ENCODE measurements at places on chromosomes 16 and 17. TPM values are rescaled to one million over a fixed set of nuclear protein-coding genes. Genes with fewer than 3 reads are reported as not detected.
A peak's percentile ranks its signal among the peaks of the same experiment; 100 is the strongest.

GRCh38 chr16:920717-921116, 50.1 kb downstream of the LMF1 start:
- DNase-seq: no peak

- DNase-seq: no peak
These were observed 735 bp downstream of the LSM12 start for GRCh38 chr17:44065668-44066203.

DNA sequence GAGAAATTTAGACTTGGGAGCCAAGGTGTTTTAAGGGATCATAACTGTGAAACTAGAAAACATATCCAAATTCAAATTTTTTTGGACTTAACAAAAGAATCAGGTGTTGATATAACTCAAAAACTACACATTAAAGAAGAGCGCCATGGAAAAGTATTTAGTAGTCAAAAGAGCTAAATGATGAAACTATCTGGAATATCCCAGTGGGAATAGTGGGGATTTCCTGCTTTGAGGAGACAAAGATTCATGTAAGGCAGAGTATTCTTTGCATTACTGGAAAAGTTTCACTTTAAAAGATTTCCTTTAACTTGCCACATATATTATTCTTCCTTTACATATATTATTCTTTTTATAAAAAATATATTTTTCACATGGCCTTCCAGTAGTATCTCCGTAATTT, 40.3 kb upstream of the VPS4A start:
- no peak for DNase-seq

DNA sequence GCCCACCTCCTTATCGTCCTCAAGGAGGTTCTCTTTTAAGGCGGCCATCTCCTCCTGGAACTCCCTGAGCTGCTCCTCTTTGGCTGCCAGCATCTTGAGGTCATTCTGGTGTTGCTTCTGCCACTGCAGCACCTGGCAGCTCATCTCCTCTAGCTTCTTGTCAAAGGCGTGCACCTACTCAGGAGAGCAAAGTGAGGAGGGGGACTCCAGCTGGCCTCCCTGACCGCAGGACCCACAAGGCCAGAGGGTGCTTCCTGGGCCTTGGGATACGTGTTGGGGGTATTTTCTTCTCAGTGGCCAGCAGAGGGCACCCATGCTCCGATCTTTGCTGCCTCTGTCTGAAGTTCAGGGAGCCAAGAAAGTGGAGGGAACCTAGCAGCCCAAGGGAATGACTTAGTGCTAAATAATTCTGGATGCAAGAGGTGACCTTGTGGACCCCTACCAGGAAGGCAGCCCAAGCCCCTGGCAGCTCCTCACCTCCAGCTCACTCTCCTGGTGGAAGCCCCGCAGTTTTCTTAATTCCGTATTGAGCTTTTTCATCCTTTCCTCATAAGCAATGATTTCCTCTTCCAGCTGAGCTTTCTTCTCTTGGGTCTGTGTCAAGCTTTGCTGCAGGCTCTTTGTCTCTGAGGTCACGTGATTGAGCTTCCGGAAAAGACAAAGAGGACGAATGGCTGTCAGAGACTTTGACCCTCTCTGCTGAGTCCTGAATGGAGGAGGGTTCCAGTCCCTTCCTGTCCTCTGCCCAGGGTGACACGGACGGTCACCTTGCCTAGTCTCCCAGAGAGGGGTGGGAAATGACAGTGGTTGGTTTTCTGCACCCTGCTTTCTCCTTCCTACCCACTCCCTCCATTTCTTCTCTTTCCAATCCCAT, 31.4 kb downstream of the DHX38 start:
- peak; percentile 38 for DNase-seq

DNA sequence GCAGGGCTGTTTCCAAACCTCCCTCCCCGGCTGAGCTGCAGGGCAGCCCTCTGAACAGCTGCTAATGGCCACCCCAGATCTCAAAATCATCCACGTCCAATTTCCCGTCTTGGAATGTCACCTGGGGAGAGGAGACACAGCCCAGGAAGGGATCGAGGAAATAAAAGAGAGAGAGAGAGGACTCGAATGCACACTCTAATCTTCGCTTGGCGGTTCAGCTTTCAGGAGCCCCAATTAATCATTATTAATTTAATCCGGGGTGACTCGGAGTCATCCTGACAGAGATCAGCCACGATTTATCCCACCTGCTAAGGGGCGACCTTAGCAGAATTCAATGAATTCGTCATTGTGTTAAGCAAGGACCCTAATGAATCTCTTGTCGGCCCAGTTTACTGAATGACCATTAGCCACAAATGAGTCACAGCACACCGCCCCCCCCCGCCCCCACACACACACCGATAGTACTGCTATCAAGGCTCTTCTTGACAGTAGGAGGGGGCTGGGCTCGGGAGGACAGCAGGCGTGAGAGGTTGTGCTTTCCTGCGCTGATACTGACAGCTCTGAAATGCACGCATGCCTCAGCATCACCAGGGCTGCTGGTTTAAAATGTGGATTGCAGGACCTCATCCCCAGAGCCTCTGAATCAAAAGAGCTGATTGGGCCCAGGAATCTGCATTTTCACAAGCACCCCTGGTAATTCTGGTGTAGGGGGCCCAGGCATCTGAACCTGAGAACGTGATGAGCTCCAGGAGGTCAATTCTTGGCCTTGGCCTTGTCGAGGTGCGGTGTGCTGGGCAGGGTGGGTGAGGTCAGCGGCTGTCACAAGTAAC, 190.0 kb upstream of the CIBAR2 start:
- no peak for DNase-seq

GRCh38 chr17:56624912-56625311, 31.4 kb downstream of the NOG start:
- DNase-seq: no peak

DNA sequence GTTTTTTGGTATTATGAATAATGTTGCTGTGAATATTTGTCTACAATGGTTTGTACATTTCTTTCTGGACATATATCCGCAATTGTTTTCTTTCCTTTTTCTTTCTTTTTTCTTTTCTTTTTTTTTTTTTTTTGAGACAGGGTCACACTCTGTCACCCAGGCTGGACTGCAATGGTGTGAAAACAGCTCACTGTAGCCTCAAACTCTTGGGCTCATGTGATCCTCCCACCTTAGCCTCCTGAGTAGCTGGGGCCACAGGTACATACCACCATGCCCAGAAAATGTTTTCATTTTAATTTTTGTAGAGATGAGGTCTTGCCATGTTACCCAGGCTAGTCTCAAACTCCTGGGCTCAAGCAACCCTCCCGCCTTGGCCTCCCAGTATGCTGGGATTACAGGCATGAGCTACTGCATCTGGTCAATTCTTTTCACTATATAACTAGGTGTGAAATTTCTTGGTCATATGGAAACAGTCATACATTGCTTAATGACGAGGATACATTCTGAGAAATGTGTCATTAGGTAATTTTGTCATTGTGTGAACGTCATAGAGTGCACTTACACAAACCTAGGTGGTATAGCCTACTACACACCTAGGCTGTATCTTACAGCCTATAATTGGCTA, 15.2 kb downstream of the IL21R start:
- DNase-seq: no peak

- no peak for DNase-seq
These were observed 42.0 kb upstream of the ACSF3 start for GRCh38 chr16:89051521-89052166.

DNA sequence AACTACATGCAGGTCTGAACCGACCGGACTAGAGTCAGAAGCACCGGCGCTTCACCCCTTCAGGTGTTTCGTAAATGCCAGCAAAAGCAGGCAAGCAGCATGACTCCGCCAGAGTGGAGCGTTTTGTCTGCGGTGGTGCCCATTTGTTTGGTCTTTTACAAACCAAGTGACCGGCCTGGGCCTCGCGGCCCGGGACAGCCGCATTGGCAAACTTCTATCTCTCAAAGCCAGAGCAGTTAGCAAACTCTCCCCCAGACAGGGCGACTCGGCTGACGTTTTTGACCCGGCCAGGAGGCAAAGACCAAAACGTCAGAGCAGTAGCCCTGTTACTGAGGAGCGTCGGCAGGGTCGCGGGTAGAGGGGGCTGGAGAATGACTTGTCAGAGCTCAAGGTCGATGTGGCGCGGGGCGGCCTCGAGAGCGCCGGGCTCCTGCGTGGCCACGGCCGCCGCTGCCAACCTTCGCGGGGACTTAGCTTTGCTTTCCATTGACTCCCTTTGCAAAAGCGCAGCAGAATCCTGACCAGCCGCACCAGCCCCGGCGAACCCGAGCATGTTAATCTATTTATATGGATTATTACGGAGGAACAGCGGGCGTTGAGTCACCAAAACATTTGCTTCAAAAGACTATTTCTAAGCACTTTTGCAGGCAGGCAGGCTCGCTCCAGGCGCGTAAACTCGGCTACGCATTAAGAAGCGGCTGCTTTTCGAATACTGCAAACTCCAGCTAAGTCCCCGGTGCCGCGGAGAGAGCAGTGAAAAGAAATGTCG, 763 bp upstream of the SOX9 start:
- DNase-seq: no peak

- DNase-seq: no peak
These were observed 5.7 kb upstream of the MYO1C start for GRCh38 chr17:1498233-1498632.

- no peak for DNase-seq
These were observed 58.0 kb downstream of the TBX4 start for GRCh38 chr17:61510237-61510636.

DNA sequence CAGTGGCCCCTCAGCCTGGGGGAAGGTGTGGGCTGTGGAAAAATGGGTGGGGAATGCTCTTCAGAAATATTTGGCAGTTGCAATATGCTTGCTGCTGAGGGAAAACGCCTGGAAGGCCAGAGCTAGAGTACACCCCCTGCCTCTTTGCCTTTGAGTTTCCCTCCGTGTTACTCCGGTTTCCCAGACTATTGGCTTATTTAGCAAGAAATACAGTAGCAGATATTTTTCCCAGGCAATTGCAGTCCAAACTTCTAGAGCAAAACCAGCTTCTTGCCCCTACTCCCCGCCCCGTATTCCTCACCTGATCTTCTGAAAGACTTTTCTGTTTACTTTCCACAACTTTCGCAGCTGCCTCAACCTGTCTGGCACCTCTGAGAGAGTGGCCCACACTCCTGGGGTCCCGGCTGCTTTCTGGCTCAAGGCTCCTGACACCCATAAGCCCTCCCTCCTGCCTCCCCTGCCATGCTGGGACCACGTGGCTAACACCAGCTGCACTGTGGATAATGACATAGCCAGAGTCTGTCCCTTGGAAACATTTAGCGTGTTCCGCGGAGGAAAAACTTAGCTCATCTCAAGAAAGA, 45.8 kb upstream of the HELZ start:
- DNase-seq: no peak

GRCh38 chr17:1060991-1061390, 64.1 kb downstream of the TIMM22 start:
- DNase-seq: no peak

DNA sequence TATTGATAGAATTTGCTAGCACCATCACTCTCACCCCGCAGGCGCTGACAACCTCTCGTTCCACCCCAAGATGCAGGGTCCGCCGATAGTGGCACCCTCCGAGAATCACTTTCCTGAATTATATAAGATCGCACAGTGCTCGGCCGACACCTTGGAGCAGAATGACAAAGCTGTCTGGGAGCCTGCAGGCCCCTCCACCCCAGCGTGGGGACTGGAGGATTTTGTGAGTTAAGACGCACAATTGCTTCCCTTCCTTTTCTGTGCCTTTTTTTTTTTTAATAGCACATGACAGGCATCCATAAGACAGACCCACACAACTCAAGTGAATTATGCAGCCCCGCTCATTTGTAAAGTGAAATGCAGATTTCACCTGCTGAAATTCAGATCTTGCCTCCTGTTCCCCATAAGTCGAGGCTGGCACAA, 155.3 kb downstream of the C16orf78 start:
- no peak for DNase-seq

DNA sequence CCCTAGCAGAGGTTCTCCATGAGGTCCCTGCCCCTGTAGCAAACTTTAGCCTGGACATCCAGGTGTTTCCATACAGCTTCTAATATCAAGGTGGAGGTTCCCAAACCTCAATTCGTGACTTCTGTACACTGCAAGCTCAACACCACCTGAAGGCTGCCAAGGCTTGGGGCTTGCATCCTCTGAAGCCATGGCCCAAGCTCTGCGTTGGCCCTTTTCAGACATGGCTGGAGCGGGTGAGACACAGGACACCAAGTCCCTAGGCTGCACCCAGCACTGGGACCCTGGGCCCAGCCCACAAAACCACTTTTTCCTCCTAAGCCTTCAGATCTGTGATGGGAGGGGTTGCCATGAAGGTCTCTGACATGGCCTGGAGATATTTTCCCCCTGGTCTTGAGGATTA, 1292.0 kb downstream of the CDH8 start:
- no peak for DNase-seq

GRCh38 chr16:67718668-67719047, 458 bp downstream of the GFOD2 start:
- no peak for DNase-seq

GRCh38 chr17:71667661-71668060, 453.2 kb upstream of the SOX9 start:
- DNase-seq: no peak

DNA sequence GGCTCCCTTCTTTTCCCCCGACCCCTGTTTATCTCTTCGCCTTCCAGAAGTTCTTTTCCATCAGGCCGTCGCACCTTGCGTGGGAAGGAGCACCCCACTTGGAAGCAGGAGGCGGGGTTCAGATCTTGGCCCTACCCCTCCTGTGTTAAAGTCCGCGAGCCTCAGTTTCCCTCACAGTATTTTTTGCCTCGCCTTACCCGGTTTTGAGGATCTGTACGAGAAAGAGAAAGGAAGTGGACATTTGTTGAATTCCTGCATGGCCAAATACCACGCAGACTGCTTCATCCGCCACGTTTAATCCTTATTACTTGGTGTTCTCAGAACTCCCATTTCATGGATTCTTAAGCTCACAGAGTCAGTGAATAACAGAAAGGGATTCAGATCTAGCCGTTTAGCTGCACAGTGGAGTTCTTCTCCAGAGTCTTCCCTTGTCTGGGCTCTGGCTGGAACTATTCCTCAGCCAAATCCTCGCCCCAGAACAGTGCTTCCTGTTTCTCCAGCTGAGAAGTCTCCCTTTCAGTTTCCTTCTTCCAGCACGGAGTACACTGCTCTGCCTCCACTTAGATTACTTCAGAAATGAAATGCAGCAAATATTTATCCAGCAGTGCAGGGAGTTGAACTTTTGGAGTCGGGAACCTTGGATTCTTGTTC, 590 bp downstream of the TMEM219 start:
- DNase-seq: no peak

DNA sequence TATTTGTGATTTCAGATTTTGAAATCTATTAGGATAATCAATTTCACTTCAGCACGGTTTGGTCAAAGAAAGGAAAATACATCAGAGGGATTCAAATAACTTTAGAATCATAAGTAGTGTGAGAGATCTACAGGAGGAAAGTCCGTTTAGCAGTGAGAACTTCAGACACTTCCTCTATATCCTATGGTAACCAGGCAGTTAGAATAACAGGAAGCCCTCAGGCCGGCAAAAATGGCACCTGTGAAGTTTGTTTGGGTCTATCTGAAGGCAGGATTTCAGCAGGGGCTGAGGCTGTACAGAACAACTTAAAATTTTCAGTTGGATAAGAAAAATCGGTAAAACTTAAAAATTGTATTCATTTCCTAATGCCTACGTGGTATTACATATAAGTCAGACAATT, 24.9 kb downstream of the KCNJ16 start:
- no peak for DNase-seq

Gene PIPOX
- total RNA-seq: 1.8 TPM

Gene NPIPB6
- total RNA-seq: not detected

Gene MAP2K6
- total RNA-seq: 2.5 TPM

Gene CES5A
- total RNA-seq: not detected

Gene NTN1
- total RNA-seq: 0.33 TPM

Gene MARCHF10
- total RNA-seq: not detected

Gene AKAP10
- 32.6 TPM for total RNA-seq

Measured in CD8-positive, alpha-beta memory T cell (primary cell).